ENCODE measurements at places on chromosomes 6 and 20.

DNA sequence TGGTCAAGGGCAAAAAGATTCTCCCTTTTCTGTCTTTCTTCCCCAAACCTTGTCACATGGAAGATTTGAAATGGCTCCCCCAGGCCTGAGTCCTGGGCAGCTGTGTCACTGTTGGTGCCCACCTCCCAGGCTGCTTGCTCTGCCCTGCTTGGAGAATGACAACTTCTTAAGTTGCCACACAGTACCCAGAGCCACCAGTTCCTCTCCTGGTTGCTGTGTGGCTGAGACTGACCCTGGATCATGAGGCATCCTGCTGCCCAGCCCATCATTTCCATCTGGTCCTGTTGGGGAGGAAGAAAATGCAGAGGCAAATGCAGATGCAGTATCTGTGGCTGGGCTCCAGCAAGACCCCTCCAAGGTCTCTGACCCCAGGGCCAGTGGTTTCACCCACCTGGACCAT is 113.7 kb downstream of the PHACTR3 start:
- no peak for DNase-seq

GRCh38 chr20:20737158-20737557 is 24.7 kb upstream of the RALGAPA2 start:
- no peak for DNase-seq

- no peak for DNase-seq
These were observed 60.1 kb upstream of the TFAP2D start for GRCh38 chr6:50653253-50653652.

DNA sequence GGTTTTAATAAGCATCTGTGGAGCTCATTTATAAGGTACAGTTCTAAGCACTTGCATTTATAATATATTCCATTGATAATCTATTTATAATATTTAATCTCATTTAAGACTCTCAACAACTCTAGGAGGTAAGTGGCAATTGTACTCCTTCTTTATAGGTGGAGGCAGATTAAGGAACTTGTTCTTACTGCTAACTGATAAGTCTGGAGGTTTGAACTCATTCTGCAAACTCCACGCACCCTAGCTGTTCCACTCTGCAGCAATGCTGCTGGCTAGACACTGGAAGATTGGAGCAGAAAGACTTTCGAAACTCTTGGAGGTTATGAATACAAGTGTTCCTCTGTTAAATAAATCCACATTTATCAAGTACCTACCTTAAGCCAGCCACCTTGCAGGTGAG is 793 bp upstream of the HDAC2 start:
- DNase-seq = no peak

DNA sequence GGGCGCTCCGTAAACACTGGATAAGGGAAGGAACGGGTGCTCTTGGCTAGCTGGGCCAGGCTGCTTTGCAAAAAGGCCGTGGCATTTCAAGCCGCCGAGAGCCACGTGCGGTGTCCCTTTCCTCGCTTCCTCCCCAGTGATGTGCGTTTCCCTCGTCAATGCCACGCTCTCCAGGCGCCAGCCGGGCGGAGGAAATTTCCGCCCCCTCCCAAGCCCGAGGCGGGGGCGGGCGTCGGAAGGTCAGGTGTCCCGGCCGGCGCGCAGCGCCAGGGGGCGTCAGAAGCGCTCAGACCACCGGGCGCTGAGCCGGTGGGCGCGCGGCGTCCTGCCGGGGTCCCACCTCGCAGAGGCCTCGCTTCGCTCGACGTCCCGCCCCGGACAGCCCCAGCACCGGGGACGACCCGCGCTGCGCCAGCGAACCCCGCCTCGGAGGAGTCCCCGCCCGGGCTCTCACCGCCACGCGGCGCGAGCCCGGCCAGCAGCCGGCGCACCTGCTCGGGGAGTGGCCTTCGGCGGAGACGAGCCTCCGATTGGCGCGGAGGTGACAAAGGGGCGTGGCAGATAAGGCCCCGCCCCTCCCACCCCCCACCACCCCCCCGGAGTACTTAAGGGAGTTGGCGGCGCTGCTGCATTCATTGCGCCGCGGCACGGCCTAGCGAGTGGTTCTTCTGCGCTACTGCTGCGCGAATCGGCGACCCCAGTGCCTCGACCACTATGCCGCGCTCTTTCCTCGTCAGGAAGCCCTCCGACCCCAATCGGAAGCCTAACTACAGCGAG is at the start of gene SNAI1:
Gene SNAI1, plus strand, starts transcription at position 635 of the 777 bp plus-strand sequence. Its CDS starts 80 bp downstream, at position 715.
- peak; percentile 67 for DNase-seq

DNA sequence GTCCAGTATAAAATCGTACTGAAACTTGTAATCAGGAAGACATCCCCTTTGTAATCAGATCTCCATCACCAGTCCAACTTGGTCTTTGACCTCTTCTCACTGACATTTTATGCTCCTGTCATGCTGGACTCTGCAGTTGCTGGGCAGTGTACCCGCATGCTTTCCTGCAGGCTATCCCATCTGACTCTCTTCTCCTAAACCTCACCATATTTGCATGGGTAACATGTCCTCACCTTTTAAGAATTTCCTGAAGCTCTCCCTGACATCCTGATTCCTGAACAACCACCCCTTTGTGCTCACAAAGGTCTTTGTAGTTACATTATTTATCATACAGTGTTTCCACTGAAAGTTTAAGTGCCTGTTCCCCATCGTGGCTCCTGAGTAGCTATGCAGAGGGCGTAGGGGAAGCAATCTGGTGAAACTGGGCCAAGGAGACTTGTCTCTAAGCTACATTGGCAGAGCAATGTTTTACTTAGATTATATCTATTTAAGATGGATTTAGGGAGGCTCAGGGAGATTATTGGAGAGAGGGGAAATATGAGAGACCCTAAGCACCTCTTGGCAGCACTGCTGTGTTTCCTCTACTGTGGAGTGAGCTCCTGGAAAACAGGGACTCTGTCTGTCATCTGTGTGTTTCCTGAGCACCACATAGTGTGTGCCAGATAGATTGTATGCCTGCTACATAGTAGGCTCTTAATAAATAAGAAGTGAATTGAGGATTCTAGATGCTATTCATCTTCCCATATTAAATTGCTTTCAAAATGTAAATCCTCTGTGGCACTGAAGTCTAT is 124.0 kb downstream of the LAMA2 start:
- DNase-seq = no peak

- no peak for DNase-seq
These were observed 20.0 kb downstream of the GINM1 start for GRCh38 chr6:149586149-149586548.

- no peak for DNase-seq
These were observed 136.9 kb upstream of the SGK1 start for GRCh38 chr6:134454794-134455193.

Data from HS-5 (cell line).